AG10803 (cell line): ENCODE measurements at places on chromosomes 2 and 18.

- DNase-seq: no peak
Observed at GRCh38 chr2:148899638-148900318, 24.8 kb downstream of the KIF5C start.

DNA sequence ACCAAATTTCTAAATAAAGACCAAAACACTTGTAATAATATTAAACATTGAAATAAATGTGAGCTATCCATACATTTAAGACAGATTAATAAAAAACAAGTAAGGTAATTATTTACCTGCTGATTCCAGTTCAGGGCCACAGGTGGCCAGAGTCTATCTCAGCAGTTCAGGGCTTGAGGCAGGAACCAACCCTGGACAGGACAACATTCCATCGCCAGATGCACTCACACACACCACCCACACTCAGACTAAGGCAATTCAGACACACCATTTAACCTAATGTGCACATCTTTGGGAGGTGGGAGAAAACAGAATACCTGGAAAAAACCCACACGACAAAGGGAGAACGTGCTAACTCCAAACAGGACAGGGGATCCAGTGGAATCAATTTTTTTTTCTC, 14.1 kb upstream of the WDSUB1 start:
- DNase-seq: no peak

- no peak for DNase-seq
Observed at GRCh38 chr2:178479275-178479616, 846 bp upstream of the FKBP7 start.

DNA sequence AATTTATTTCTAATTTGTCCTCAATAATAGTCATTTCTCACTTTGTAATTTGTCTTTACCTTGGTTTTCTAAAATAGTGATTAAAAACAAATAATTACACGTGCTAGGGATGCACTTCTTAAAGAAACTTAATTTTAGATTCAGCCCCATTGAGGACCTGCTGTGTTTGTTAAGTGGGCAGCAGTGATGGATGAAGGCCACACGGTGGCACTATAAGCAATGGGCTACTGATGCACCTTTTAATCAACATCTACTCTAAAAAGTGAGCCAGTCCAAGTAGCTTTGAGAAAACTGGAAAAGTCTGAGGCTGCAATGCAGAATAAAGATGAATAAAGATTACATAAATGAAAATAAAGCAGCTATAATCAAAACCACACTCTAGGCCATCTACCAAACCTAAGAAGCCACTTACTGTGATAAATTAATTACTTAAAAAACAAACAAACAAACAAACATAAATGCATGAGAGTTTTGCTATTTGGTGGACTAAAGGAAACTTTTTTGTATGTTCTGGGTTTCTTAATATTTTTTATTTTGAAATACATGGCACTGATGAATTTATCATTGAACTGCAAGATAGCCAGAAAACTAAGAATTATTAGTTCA, 89.3 kb downstream of the PDE11A start:
- peak; percentile 75 for DNase-seq

DNA sequence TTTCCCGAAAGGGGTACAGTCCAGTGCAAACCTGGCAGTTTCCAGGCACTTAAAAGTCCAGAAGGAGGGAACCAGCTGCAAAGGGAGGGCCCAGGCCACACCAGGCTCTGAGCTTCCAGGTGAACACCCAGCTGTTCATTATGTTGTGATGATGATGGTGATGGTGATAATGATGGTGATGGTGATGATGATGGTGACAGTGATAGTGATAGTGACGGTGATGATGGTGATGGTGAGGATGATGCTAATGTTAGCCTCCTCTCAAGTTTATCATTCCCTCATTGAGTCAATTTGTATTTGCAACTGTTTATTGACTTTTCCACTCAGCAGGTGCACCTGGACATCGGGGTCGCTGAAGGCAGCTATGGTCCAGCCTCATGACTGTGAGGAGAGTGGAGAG, 199.4 kb upstream of the ID2 start:
- no peak for DNase-seq

- no peak for DNase-seq
Observed at GRCh38 chr18:59686260-59686659, 11.0 kb downstream of the CCBE1 start.

GRCh38 chr18:76602191-76602590, 107.1 kb upstream of the ZNF516 start:
- DNase-seq: no peak
